ENCODE measurements at places on chromosomes 6 and 20. TPM values are rescaled to one million over a fixed set of nuclear protein-coding genes. Genes with fewer than 3 reads are reported as not detected.

COL12A1 gene
- total RNA-seq, result 16.1 TPM

ANGPT4 gene
- total RNA-seq, result not detected

DSP gene
- total RNA-seq, result 0.22 TPM

C20orf96 gene
- total RNA-seq, result 3.2 TPM

PNPLA1 gene
- not detected for total RNA-seq

TXLNB gene
- 0.22 TPM for total RNA-seq

C6orf58 gene
- total RNA-seq, result not detected

MICAL1 gene
- total RNA-seq, result 27.9 TPM

HMGN3 gene
- 72.7 TPM for total RNA-seq

KCNK16 gene
- total RNA-seq, result not detected

ZC2HC1B gene
- not detected for total RNA-seq

ANKRD66 gene
- total RNA-seq, result not detected

GJA1 gene
- 527 TPM for total RNA-seq

PRSS35 gene
- total RNA-seq, result 0.07 TPM

CDSN gene
- total RNA-seq, result not detected

CRNKL1 gene
- 34.2 TPM for total RNA-seq

PDE7B gene
- 64.5 TPM for total RNA-seq

SLC17A2 gene
- total RNA-seq, result not detected

LIN28B gene
- total RNA-seq, result not detected

PSMB9 gene
- 7.0 TPM for total RNA-seq

ABCC10 gene
- total RNA-seq, result 22.8 TPM

MTFR2 gene
- 9.0 TPM for total RNA-seq

TOX2 gene
- total RNA-seq, result 11.8 TPM

APCDD1L gene
- total RNA-seq, result 0.40 TPM

LPIN3 gene
- 5.2 TPM for total RNA-seq

MPIG6B gene
- not detected for total RNA-seq

SMLR1 gene
- total RNA-seq, result not detected

HLA-DQB1 gene
- total RNA-seq, result not detected

SIGLEC1 gene
- total RNA-seq, result not detected

OXT gene
- not detected for total RNA-seq

PARD6B gene
- total RNA-seq, result 0.43 TPM

CCN5 gene
- 0.13 TPM for total RNA-seq

ZC3H12D gene
- not detected for total RNA-seq

SULF2 gene
- total RNA-seq, result 41.2 TPM

ACTL10 gene
- total RNA-seq, result 2.7 TPM

L3MBTL3 gene
- total RNA-seq, result 70.7 TPM

RFX6 gene
- total RNA-seq, result not detected

KCNG1 gene
- total RNA-seq, result 1.5 TPM

PKIB gene
- 0.22 TPM for total RNA-seq

ZSWIM1 gene
- 9.3 TPM for total RNA-seq

LY6G5C gene
- 1.3 TPM for total RNA-seq

BMP2 gene
- 41.5 TPM for total RNA-seq

BPIFB1 gene
- total RNA-seq, result not detected

SAMD5 gene
- 3.6 TPM for total RNA-seq
